Gastroesophageal sphincter (tissue), 4 donors: ENCODE measurements at places on chromosomes 5 and 9. TPM values are rescaled to one million over a fixed set of nuclear protein-coding genes. Genes with fewer than 3 reads are reported as not detected.

GZMA gene
- not detected for total RNA-seq

SERINC5 gene
- total RNA-seq, result 9.3 TPM

AQP7 gene
- 1.8 TPM for total RNA-seq

LOX gene
- total RNA-seq, result 8.4 TPM

CCNI2 gene
- total RNA-seq, result not detected

OR1J2 gene
- not detected for total RNA-seq

GRCh38 chr9:93645921-93646639 is 69.7 kb downstream of the PHF2 start:
- no peaks in the 10 kb centered on the region for H3K4me1 ChIP-seq
- H3K27ac ChIP-seq, result no peak overlapping the region
- ATAC-seq, result no peak
- no peaks in the 10 kb centered on the region for H3K27me3 ChIP-seq
- H3K36me3 ChIP-seq, result no peaks in the 10 kb centered on the region

DNA sequence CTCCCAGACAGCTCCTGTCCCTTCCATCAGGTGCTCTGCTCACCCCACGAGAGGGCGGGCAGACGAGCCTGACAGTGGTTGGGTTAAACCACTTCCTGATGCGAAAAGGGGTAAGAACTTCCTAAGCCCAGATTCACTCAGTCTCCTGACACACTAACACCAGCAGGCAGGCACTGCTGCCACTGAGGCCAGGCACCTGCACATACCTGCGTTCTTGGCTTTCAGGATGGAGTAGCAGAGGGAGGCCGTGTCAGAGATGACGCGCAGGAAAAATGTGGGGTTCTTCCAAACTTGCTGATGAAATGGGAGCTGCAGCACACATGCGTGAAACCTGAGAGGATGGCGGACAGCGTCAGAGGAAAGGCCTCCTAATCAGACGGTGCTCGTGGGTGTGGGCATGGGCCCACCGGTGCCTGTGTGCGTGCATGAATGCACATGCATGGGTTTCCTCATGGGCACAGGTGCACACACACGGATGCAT is 29.9 kb downstream of the SLC6A18 start:
- H3K27ac ChIP-seq, result no peak overlapping the region
- peaks cover 40% of the 10 kb centered on the region for H3K27me3 ChIP-seq
- no peak for ATAC-seq
- no peaks in the 10 kb centered on the region for H3K36me3 ChIP-seq

DNA sequence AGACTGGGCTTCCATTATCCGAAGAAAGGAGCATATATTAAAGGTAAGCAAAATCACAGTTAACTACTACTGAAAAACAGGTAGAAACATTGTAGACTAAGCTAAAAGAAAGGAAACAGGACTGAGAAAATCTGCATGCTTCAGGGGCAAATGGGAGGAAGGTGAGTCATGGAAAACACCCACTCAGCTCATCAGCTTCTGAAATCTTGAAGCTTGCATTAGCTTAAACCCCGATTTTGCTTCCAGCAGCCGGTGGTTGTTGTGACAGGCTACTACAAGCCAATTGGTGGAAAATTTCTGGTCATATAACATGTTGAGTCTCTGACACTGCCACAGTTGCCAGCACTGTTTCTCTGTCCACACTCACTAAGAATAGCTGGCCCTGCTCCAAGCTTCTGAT is 179.6 kb upstream of the PUM3 start:
- no peak overlapping the region for H3K27ac ChIP-seq
- no peaks in the 10 kb centered on the region for H3K36me3 ChIP-seq
- ATAC-seq, result no peak
- H3K27me3 ChIP-seq, result no peaks in the 10 kb centered on the region
- H3K4me1 ChIP-seq, result peaks cover 14% of the 10 kb centered on the region
- no peak overlapping the region for H3K4me3 ChIP-seq

- no peak overlapping the region for H3K4me3 ChIP-seq
- ATAC-seq, result no peak
- H3K27me3 ChIP-seq, result no peaks in the 10 kb centered on the region
- H3K4me1 ChIP-seq, result peaks cover 3% of the 10 kb centered on the region
- no peaks in the 10 kb centered on the region for H3K36me3 ChIP-seq
Observed at GRCh38 chr5:67549947-67550346, 353.3 kb upstream of the CD180 start.

DNA sequence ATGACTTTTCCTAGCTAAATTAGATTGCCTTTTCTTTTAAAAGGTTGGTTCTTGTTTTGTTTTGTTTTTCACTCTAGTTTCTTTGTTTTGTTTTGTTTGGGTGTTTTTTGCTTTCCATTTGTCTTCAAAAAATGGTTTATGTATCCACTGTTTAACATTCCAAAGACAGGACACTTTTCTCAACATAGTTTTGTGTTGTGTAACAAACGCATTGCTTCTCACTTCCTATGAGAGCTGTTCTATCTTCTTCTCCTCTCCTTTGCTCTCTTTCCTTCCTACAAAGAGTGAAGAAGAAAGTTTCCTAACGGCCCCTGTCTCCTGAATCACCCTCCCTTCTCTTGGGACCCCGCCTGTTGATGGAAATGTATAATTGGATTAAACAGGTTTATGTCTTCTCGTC is 539.7 kb downstream of the ACTL7B start:
- H3K4me1 ChIP-seq, result no peaks in the 10 kb centered on the region
- H3K36me3 ChIP-seq, result no peaks in the 10 kb centered on the region
- no peak for ATAC-seq
- H3K4me3 ChIP-seq, result no peak overlapping the region
- H3K27ac ChIP-seq, result no peak overlapping the region

DNA sequence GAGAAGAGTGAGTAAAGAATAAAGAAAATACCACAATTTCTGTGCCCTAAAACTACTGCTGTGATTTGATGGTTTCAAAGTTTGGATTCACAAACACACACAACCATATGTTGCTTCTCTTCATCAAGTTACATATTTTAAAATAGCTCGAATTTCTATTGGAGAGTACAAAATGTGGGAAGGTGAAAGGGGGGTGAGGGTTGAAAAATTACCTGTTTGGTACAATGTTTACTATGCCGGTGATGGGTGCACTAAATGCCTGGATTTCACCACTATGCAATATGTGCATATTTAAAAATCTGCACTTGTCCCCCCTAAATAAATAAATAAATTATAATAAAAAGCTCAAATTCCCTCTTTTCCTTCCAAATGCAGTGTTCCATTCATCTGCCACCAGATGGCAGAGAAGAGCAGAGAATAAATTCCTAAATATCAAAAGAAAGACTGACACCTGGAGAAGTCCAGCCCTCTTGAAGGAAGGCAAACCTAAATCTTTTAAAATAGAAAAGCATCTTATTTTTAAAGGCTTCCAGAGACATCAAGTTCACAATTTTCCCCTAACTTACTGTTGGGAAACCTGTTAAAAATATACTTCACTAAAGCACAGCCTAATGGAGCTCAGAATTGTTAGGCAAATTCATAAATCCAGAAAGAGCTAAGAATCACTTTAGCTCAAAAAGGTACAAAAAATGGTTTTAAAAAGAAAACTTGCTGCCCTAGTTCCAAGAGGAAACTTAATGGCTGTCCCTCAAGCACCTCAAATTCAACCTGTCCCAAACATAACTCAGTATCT is 24.8 kb upstream of the HNRNPA0 start:
- no peak overlapping the region for H3K4me3 ChIP-seq
- H3K4me1 ChIP-seq, result peaks cover 9% of the 10 kb centered on the region
- H3K36me3 ChIP-seq, result no peaks in the 10 kb centered on the region
- no peak overlapping the region for H3K27ac ChIP-seq
- no peak for ATAC-seq

GRCh38 chr5:138953387-138954256 is 78.5 kb upstream of the LRRTM2 start:
- H3K4me3 ChIP-seq, result peak overlapping the region; percentile 12
- H3K27ac ChIP-seq, result peak overlapping the region; percentile 75
- peak; percentile 93 for ATAC-seq

DNA sequence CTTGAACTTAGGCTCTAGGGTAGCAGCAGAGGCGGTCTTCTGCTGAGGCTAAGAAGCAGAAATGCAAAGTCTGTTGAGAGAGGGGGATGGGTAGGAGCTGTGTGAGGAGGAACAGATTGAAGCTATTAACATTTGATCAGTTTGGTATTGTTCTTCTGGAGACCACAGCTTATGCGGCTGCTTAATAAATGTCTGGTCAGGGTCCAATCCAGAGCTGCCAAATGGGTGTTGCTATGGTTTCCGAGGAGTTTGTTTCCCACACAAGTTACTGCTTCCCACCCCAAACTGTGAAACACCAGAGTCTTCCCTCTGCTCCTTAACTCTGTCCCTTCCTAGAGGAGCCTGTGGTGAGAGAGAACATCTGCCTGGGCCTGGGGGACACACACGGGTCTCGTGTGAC is 142.2 kb upstream of the KLF4 start:
- H3K27ac ChIP-seq, result no peak overlapping the region
- H3K4me1 ChIP-seq, result peaks cover under 1% of the 10 kb centered on the region
- peak; percentile 15 for ATAC-seq
- H3K4me3 ChIP-seq, result no peak overlapping the region

DNA sequence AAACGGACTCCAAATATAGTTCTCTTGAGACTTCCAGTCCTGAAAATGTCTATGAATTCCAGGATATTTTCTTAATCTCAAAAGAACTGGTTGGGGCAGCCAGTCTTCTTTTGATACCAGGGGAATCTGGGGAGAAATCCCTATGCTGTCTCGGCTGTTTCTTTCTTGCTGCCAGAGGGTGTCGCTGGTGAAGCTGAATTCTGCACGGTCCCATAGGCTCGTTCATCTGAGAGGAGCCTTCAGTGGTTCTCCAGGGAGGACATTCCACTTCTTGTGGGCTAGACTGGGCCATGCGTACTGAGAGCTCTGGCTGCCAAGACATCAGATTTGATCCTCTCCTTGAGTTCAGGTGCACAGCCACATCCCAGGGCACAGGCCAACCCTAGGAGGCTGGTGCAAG is 155.0 kb upstream of the CLINT1 start:
- no peaks in the 10 kb centered on the region for H3K36me3 ChIP-seq
- H3K27me3 ChIP-seq, result no peaks in the 10 kb centered on the region

DNA sequence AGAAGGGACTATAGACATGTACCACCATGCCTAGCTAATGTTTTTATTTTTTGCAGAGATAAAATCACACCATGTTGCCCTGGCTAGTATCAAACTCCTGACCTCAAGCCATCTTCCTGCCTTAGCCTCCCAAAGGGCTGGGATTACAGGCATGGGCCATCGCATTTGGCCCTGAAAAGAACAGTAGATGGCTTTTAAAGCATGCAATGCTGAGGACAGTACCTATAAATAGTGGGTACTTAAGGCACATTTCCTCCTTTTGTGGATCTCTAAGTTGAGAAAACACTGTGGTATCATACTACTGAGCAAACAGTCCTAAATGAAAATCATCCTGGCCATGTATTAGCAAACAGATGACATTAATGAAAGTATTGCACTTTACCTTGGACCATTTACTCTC is 119.4 kb downstream of the TTC39B start:
- no peak overlapping the region for H3K27ac ChIP-seq
- H3K4me1 ChIP-seq, result no peaks in the 10 kb centered on the region
- ATAC-seq, result no peak
- peaks cover 67% of the 10 kb centered on the region for H3K36me3 ChIP-seq
- no peaks in the 10 kb centered on the region for H3K27me3 ChIP-seq
- H3K4me3 ChIP-seq, result no peak overlapping the region

GRCh38 chr9:27548055-27548741 is 18.6 kb upstream of the MOB3B start:
- H3K36me3 ChIP-seq, result peaks cover 43% of the 10 kb centered on the region
- no peaks in the 10 kb centered on the region for H3K27me3 ChIP-seq
- H3K27ac ChIP-seq, result peak overlapping the region; percentile 59
- peaks cover 12% of the 10 kb centered on the region for H3K4me1 ChIP-seq
- peak; percentile 91 for ATAC-seq

DNA sequence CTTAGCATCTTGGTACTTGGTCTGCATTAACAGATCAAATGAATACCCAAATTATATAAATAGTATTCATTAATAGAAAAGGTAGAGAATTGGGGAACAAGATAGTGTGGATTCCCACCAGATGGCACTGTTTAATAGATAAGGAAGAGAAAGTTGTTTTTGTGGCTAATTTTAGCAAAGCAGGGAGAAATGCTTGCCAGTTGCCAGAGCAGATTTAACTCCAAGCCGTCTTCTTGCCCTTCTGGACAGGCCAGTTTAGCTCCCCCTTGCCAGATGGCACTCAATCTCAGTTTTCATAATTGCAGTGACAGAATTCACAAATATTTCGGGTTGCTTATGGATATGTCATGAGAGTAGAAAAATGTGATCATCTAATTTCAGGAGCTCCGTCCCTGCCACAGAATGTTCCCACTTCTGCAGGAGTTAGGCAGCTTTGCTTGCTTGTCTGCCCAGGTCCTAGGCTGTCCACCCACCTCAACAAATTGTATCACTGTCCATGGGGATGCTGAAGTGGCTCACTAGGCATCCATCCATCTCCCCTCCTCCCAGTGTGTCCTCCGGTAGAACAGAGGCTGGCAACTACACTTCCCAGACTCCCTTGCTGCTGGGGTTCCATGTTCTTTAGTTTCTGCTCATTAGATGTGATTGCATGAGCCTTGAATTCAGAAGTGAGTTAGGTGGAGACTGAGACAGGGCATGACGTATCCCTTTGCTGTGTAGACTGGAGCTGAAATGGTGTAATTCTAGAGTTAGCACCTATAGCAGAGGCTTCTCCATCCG is 11.8 kb upstream of the HEXB start:
- H3K4me3 ChIP-seq, result peak overlapping the region; percentile 11
- no peaks in the 10 kb centered on the region for H3K27me3 ChIP-seq
- ATAC-seq, result peak; percentile 71
- H3K36me3 ChIP-seq, result no peaks in the 10 kb centered on the region
- no peaks in the 10 kb centered on the region for H3K4me1 ChIP-seq
- peak overlapping the region; percentile 53 for H3K27ac ChIP-seq

- no peak overlapping the region for H3K4me3 ChIP-seq
- H3K27me3 ChIP-seq, result no peaks in the 10 kb centered on the region
- ATAC-seq, result no peak
Observed at GRCh38 chr9:71136696-71137095, 15.3 kb upstream of the TRPM3 start.

GRCh38 chr5:93054424-93055163 is 526.4 kb downstream of the NR2F1-AS1 start:
- no peak for ATAC-seq
- no peaks in the 10 kb centered on the region for H3K27me3 ChIP-seq
- no peak overlapping the region for H3K4me3 ChIP-seq
- H3K36me3 ChIP-seq, result no peaks in the 10 kb centered on the region

DNA sequence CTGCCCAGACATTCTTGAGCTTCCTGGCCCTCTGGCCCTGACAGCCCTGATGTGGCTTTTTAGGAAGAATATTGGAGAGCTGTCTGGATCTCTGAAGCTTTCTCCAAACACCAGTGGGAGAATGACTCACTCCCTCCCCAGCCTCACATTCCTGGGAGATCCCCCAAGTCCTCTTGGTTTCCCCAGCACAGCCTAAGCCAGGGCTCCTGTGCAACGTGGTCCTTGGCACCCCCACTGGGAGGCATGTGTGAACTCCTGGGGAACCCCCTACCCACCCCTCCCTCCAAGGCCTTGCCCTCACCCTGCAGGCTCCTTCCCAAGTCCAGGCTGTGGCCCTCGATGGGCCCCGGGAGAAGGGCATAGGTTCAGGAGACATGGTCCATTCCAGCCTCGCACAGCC is 12.7 kb downstream of the GLIPR2 start:
- H3K4me3 ChIP-seq, result no peak overlapping the region
- peak; percentile 21 for ATAC-seq
- H3K36me3 ChIP-seq, result peaks cover 35% of the 10 kb centered on the region

GRCh38 chr5:177489119-177489716 is 8.2 kb downstream of the PDLIM7 start:
- H3K27ac ChIP-seq, result peak overlapping the region; percentile 99
- no peak overlapping the region for H3K4me3 ChIP-seq
- no peak for ATAC-seq
- peaks cover 85% of the 10 kb centered on the region for H3K36me3 ChIP-seq
- H3K4me1 ChIP-seq, result peaks cover 1% of the 10 kb centered on the region

- ATAC-seq, result no peak
- no peaks in the 10 kb centered on the region for H3K27me3 ChIP-seq
- H3K36me3 ChIP-seq, result peaks cover 25% of the 10 kb centered on the region
- no peak overlapping the region for H3K27ac ChIP-seq
Observed at GRCh38 chr5:36953043-36953442, 76.5 kb downstream of the NIPBL start.
